Testis (tissue), 5 donors: ENCODE measurements at places on chromosomes 2 and 18. TPM values are rescaled to one million over a fixed set of nuclear protein-coding genes. Genes with fewer than 3 reads are reported as not detected.

C1GALT1C1L gene
- polyA plus RNA-seq, result 8.6 TPM

TOGARAM2 gene
- polyA plus RNA-seq, result 5.2 TPM

TUBB8B gene
- polyA plus RNA-seq, result 5.7 TPM

MERTK gene
- polyA plus RNA-seq, result 28.9 TPM

MYO3B gene
- 3.5 TPM for polyA plus RNA-seq

FARSB gene
- 35.0 TPM for polyA plus RNA-seq

ST8SIA5 gene
- polyA plus RNA-seq, result 2.1 TPM

LONRF2 gene
- polyA plus RNA-seq, result 6.5 TPM

PREB gene
- 62.4 TPM for polyA plus RNA-seq

FAM168B gene
- polyA plus RNA-seq, result 76.3 TPM

SLC35F6 gene
- polyA plus RNA-seq, result 15.5 TPM

MTIF2 gene
- polyA plus RNA-seq, result 15.0 TPM

GPR45 gene
- polyA plus RNA-seq, result 0.74 TPM

CCDC74B gene
- 140 TPM for polyA plus RNA-seq

VSNL1 gene
- 0.46 TPM for polyA plus RNA-seq

CTDSP1 gene
- polyA plus RNA-seq, result 65.2 TPM

TSPYL6 gene
- polyA plus RNA-seq, result 53.9 TPM
